A549 treated with AZD2906 at 1 μM for 4 hours (cell line): ENCODE measurements at places on chromosomes 12 and 14. TPM values are rescaled to one million over a fixed set of nuclear protein-coding genes. Genes with fewer than 3 reads are reported as not detected.

ACADS gene
- total RNA-seq = 9.9 to 12.0 TPM (median 11.7 TPM) in 5 replicates

TSHR gene
- not detected in 5 replicates for total RNA-seq

KERA gene
- not detected in 5 replicates for total RNA-seq

TAS2R19 gene
- 0.15 TPM in 1 of 5 replicates, not detected in the others for total RNA-seq

CCDC77 gene
- 10.2 to 12.8 TPM (median 10.8 TPM) in 5 replicates for total RNA-seq

PTGDR gene
- total RNA-seq = not detected in 5 replicates

CAPRIN2 gene
- 21.5 to 34.4 TPM (median 27.9 TPM) in 5 replicates for total RNA-seq

AQP6 gene
- total RNA-seq = not detected in 5 replicates

ERP27 gene
- not detected in 5 replicates for total RNA-seq

ALDH1L2 gene
- 2.5 to 4.0 TPM (median 3.5 TPM) in 5 replicates for total RNA-seq

C14orf39 gene
- total RNA-seq = not detected in 5 replicates

MYF5 gene
- total RNA-seq = not detected in 5 replicates

AKAP6 gene
- total RNA-seq = 0.31 to 0.55 TPM (median 0.45 TPM) in 5 replicates

AHNAK2 gene
- total RNA-seq = 188 to 232 TPM (median 198 TPM) in 5 replicates

GOLT1B gene
- 86.2 to 114 TPM (median 94.8 TPM) in 5 replicates for total RNA-seq

CCDC38 gene
- total RNA-seq = 0.06 to 0.13 TPM (median 0.10 TPM) in 5 replicates

SINHCAF gene
- 34.3 to 47.6 TPM (median 39.2 TPM) in 5 replicates for total RNA-seq

PYGL gene
- total RNA-seq = 124 to 177 TPM (median 155 TPM) in 5 replicates

RAB15 gene
- total RNA-seq = 17.8 to 20.0 TPM (median 19.7 TPM) in 5 replicates

SERPINA3 gene
- 12.3 to 15.0 TPM (median 13.4 TPM) in 5 replicates for total RNA-seq

ADCY6 gene
- 9.5 to 12.7 TPM (median 11.3 TPM) in 5 replicates for total RNA-seq

SLC4A8 gene
- 0.91 to 1.5 TPM (median 1.3 TPM) in 5 replicates for total RNA-seq

ADAMTS20 gene
- total RNA-seq = not detected in 5 replicates

CLIP1 gene
- 28.3 to 43.8 TPM (median 30.5 TPM) in 5 replicates for total RNA-seq

PTPRR gene
- total RNA-seq = 0.09 to 0.33 TPM (median 0.17 TPM) in 5 replicates

LIN7A gene
- 0.19 to 0.35 TPM (median 0.22 TPM) in 5 replicates for total RNA-seq

HAL gene
- total RNA-seq = 0.51 to 0.78 TPM (median 0.54 TPM) in 5 replicates

AMDHD1 gene
- 2.0 to 2.7 TPM (median 2.3 TPM) in 5 replicates for total RNA-seq

ASB2 gene
- 0.24 to 0.98 TPM (median 0.45 TPM) in 5 replicates for total RNA-seq

HCFC2 gene
- 4.6 to 5.5 TPM (median 4.9 TPM) in 5 replicates for total RNA-seq

PRB2 gene
- not detected in 5 replicates for total RNA-seq

RPGRIP1 gene
- 0.10 to 0.31 TPM (median 0.18 TPM) in 5 replicates for total RNA-seq
